Stimulated activated CD8-positive, alpha-beta memory T cell treated with anti-CD3 and anti-CD28 coated beads, Interleukin-7, amount 100 ng/mL, for 4 hours (primary cell): ENCODE measurements at places on chromosomes 4 and X.

DNA sequence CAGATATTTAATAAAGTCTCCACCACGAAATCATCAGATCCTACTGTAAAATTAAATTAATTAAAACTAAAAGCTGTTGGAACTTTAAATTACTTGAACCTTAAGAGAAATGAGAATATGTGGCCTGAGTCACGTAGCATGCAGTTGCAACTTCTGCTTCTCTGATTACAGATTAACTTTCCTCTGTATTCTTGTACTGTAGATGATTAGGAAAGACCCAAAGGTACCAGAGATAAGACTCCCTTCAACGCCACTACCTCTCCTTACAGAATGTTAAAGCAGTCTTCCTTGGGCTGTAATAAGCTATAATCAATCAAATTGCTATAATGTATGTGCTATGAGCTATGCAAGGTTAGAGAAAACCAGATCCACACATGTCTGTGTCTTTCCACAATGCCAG, 47.9 kb downstream of the FAM13A start:
- DNase-seq, result no peak

GRCh38 chrX:130108647-130109428, 1.5 kb downstream of the ELF4 start:
- DNase-seq, result no peak

- no peak for DNase-seq
Measured at GRCh38 chr4:126799971-126800574, 832.7 kb upstream of the INTU start.

GRCh38 chr4:8281519-8282133, 12.1 kb downstream of the HTRA3 start:
- no peak for DNase-seq

DNA sequence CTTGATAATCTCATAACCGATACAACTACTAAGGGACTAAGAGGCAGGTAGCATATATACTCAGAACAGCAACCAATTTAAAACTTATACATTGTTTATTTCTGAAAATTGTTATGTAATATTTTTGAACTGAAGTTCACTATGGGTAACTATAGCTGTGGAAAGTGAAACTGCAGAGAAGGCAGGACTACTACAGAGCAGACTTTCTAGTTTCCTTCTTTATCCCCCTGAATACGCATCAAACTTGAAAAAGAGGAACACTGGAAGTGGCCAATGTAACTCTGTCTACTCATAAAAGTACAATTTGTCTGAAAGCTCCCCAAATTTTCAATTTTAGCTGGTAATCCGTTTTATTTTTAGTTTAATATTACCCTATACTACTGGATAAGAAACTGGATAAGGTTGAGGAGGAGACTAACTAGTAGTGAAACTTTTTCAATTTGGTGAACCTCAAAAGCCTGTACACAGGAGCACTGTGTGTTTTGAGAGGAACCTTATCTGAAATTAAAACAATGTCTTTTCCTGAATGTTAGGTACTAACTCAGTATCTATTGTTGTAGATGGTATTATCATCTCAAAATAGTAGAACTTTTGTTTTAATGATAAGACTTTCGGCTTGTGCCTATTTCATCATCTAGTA, 225.8 kb downstream of the GABRG1 start:
- DNase-seq, result no peak

DNA sequence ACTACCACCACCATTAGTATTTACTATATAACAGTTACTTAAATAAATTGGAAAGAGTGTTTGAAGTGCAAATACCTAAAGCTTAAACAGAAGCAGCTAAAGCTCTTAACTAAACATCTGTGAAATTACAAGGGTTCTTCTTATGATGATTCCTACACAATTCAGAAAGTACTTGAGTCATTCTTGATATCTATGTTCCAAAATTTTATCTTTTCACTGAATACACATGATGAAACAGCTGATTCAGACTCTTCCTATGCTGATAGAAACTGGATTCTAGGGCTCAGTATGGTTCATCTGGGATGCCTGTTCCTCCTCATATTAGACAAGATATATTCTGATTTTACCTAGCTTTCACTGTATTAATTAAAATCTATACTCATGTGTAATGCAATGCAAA, 13.6 kb downstream of the EREG start:
- no peak for DNase-seq

DNA sequence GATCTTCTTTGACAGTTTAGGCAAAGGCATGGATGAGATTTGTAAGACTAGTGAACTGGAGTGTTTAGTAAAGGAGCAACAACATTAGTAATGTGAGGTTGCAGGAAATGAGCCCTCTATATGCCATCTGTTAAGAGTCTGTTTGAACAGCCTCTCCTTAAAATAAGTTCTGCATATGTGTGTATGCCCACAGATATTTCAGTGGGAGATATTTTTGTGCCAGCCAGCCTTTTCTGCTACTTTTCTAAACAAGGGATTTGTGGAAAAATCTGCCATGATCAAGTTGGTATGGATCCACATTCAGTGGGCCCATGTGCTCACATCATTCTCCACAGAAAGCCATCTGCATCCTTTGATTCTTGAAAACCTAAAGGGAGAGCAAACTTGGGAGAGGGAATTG, 237.7 kb downstream of the OPHN1 start:
- DNase-seq, result no peak

- DNase-seq, result no peak
Measured at GRCh38 chr4:1973661-1974060, 35.1 kb downstream of the NELFA start.

DNA sequence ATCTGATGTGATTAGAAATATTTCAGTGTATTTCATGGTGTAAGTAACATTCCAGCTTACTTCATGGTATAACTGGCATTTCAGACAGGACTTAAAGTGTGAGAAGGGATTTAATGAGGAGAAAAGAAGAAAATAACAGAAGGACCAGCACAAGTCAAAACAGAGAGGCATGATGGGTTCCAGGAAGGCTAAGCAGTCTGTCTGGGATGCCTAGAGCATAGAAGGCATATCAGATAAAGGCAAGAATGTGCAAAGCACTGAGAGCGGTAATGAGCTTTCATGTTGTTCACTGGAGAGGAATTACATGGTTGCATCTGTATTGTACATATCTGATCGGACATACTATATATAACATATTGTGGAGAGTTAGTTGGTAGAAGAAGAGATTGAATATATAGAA, 54.2 kb downstream of the GRID2 start:
- DNase-seq, result no peak

- no peak for DNase-seq
Measured at GRCh38 chrX:10926404-10926803, 184.7 kb upstream of the HCCS start.

DNA sequence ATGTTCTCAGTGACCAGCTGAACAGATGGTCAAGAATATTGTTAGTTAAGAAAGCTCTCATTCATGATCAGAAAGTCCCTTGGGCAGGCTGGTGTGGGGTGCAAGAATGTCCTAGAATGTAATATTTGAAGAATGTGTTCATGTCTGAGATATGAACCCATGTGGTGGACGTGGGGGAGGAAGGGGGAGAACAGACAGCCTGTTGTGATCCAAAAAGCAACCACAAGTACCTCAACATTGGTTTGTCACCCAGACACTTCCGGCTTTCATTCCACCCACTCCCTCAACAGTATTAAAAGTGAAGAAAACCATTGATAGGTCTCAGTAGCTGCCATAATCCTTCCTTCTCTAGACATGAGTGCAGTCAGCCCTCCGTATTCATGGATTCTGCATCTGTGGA, 82.2 kb downstream of the MAML3 start:
- peak; percentile 59 for DNase-seq

DNA sequence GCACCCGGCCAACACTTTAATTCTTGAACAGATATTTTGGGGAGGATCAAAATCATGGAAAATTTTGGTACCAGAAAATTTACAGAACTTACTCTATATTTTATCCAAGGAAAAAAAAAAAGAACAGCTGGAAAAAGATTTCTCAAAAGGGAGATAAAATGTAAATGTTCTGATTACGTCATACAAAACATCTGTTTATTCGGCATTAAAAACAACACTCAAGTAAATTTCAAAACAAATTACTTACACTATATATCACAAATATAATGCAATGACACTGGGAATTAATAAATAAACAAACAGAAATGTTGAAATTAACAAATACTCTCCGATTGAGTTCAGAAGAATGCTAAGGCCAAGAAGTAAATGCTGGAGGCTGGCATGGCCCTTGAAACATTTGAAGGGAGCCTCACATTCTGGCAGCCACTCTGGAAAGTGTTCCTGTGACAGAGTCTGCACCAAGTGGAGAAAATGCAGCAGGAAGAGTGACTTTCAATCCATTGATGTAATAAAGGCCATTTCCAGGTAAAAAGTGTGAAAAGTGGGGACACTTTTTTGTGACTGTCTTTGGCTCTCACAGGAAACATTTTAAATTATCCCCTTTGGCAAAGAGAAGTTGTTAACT, 486.0 kb upstream of the CTSO start:
- DNase-seq, result no peak

DNA sequence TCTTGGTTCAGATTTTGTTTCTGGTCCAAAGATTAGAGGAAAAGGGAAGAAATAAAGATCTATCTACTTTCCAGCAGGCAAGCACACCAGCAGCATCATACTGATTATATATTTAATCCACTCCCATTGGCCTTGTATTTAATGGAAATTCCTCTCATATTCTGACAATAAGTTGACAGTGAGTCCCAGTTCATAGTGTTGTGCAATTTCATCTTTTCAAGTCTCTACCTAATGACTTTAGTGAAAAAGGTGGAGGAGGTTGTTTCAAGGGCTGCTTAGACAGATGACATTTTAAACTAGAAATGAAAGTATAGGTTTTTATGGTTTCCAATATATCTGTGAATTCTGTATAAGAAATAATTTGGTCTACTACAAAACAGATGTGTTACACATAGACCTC, 298.6 kb downstream of the PABPC4L start:
- no peak for DNase-seq

DNA sequence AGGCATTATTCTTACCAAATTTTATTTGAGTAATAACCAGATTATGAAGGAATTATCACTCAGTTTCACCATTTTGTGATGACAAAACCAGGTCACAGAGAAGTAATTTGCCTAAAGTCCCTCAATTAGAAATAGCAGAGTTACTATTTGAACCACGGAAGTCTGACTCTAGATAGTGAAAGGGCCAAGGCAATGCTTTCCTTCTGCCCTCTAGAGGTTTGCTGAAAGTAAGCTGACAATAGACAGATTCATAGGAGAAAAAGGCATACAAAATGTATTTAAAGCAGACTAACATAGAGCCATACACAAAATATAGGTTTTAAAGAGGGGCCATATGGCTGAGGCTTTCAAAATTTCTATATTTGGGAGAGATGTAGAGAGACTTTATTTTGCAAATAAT, 43.1 kb downstream of the CXXC4 start:
- no peak for DNase-seq

DNA sequence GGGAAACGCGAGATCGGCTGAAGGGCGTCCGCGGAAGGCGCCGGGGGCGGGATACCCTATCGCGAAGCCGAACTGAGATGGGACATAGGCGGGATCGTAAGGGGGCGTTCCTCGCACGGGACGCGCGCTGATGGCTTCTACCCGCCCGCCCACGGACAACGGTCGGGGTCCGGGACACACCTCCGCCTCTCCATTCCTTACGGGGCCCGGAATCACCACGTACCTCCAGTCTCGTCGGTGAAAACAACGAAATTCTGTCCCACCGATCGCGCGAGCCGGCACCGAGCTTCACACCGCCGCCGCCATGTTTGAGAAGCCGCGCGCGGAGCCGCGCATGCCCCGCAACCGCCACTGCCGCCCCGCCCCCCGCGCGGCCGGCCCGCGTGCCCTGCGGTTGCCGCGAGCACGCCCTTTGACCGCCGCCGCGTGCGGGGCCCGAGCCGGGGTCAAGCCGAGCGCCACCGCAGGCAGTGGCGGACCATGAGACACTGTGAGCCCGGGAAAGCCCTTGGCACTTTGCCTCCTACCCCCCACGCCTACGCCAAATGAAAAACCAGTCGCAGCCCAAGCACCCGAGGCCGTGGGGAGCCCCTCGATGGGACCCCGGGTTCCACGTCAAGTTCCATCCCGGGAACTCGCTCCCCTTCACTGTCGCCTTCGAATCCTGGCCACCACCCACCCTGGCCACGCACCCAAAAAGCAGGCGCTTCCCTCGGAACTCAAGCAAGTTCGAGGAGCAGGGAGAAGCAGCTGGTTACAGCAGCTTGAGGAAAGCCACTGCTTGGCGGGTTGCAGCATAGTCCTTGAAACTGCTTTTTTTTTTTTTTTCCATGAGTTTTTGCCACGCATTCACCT, at the start of gene SCML2:
SCML2 (minus strand) TSS at position 320 of the 855 bp plus-strand sequence. CDS start 20,617 bp downstream, outside the sequence.
- DNase-seq, result no peak

GRCh38 chrX:16711893-16712547, 449 bp downstream of the CTPS2 start:
- no peak for DNase-seq

- DNase-seq, result no peak
Measured at GRCh38 chr4:22787753-22788375, 95.1 kb downstream of the GBA3 start.

- peak; percentile 52 for DNase-seq
Measured at GRCh38 chr4:186204103-186204559, 12.8 kb downstream of the CYP4V2 start.

DNA sequence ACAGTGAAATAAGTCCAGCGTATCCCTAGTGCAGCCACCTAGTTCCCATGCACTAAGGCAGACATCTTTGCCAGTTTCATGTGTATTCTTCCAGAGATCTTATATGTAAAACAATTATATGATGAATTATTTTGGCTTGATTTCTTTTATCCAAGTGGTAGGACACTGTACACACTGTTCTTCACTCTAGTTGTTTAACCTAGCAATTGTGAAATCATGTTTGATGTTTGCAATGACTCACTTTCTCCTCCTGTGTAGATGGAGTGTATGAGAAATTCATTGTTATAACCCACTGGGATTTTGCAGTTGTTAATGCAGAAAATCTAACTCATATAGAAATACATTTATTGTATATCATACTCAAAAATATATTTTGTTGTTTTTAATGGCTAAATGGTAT, 17.5 kb upstream of the TBC1D1 start:
- DNase-seq, result no peak

GRCh38 chr4:163048447-163048846, 118.2 kb downstream of the NAF1 start:
- no peak for DNase-seq

DNA sequence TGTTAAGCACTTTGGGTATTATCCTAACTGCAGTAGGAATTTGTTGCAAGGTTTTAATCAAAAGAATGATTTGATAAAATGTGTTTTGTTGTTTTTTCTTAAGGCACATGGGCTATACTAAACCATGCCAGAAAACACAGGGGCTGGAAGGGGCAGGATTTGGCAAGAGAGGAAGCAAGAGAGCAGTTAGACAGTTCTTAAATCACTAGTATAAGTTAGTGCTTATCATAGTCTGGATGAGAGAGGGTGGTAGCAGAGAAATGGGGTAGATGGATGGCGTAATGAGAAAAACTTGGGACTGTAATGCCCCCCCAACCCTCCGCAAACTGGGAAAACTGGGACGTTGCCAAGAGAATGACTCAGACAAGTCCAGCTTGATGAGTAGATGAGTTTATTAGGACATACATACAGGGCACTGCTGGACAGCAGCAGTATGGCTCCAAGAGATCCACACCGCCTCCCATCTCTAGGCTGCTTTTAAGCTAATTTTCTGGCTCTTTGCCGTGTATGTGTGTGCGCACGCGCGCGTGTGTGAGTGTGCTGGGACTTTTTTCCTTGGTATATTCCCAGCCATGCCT, 151.5 kb downstream of the PDLIM5 start:
- no peak for DNase-seq
